ENCODE measurements at places on chromosomes 6 and 20.
A peak's percentile ranks its signal among the peaks of the same experiment; 100 is the strongest.

DNA sequence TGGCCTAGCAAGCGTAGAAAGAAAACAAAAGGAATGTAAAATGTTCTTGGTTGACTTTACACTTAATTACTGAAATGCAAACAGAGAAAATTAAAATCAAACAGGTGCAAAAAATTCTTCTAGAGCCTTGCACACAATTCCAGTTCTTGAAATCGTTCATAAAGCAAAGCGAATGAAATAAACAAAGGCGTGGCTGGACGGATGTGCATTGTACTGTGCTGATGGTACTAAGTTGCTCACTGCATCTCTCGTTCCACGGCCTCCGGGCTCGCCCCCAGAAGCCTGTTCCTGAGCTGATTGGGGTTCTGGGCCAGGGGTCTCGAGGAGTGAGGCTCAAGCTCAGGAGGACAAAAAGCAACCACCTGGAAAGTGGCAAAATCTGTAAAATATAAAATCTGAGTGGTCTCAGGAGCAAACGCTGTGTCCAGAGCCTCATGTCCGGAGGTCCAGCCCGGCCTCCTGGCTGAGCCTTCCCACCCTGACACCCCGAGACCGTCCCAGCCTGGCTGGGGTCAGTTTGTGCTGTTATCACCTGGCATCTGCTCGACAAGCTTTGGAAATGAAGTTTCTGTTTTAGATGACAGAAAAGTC is 71.3 kb downstream of the TTLL2 start:
- DNase-seq = no peak

DNA sequence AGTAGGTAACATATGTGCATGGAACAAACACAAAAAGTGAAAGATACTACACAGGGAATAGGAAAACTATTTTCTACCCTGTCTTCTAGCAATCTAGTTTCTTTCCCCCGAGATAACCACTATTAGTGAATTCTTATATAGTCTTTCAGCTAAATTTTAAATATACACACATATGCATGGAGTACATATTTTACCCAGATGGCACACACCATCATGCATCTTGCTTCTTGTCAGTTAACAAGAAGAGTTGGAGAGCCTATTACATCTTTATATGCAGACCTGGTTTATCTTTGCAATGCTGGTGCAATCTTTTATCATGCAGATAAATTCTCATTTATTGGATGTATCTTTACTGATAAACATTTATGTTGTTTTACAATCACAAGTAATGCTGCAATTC is 100.4 kb downstream of the OTOR start:
- DNase-seq = no peak

- no peak for DNase-seq
These were observed 99.5 kb downstream of the FOXC1 start for GRCh38 chr6:1709234-1709641.

DNA sequence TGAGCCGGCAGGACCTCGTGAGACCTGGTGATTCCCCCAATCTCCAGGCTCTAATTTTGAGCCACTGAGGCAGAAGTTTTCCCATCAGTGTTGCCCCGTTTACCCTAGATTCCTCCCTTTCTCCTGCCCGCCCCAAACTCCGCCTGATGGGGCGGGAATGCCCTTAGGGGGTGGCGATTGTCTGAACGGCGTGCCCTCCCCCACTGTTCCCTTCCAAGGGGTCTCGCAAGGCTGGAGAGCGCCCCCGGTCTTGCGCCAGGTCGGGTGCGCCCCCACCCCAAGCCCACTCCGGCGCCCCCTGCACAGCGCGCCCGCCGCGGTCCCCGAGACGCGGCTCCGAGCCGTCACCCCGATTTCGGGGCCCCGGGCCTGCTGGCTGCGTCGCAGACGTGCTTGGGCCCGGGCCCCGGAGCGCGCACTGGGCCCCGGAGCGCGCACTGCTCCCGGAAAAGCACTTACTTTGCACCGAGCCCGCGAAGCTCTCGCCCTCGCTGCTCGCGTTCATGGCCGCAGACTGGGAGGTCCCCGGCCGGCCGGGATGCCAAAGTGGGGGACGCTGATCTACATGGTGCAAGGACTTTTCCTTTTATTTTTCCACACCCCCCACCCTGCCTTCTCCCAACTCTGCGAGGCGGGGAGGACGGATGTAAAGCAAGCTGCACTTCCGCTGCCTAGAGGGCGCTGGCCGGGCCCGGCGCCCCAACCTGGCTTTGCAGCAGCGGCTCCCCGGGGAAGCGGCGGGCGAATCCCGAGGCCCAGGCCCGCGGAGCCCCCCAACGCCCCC is at the start of gene ZFP64:
TSS of gene ZFP64 (minus strand) at position 648 of the 784 bp plus-strand sequence. CDS start at position 505, 143 bp downstream.
- peak; percentile 53 for DNase-seq

DNA sequence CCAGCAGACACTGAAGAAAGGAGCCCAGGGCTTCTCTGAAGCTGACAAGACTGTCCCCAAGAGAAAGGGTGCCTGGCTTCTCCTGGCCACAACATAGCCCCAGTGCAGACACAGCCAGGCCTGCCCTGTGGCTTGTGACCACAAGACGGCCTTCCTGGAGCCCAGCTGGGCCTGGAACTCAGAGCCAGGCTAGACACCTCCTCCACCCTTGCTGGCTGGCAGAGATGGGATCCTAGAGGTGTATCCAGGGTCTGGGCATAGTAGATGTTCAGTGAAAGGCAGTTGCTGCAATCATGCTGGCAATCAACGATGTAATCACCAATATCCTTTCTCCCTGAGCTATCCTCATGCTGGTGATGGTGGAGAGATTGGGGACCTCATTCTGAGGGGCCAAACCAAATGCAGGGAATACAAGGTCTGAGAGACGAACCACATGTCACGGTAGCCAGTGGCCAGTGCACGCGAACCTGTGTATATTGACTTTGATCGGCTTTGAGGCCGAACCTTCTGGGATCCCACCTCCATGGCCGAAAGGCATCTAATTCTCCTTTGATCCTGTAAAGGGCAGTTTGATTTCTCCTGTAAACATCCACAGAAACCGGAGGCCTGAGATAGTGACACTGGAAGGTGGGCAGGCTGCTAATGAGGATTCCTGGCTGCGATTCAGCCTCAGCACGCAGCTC is 115.2 kb downstream of the PSMB1 start:
- DNase-seq = no peak

- DNase-seq = no peak
These were observed 22.9 kb downstream of the DEK start for GRCh38 chr6:18241208-18242038.

GRCh38 chr6:83474309-83474708 is 38.0 kb upstream of the PRSS35 start:
- no peak for DNase-seq

GRCh38 chr6:91155129-91155785 is 568.4 kb upstream of the MAP3K7 start:
- DNase-seq = no peak

DNA sequence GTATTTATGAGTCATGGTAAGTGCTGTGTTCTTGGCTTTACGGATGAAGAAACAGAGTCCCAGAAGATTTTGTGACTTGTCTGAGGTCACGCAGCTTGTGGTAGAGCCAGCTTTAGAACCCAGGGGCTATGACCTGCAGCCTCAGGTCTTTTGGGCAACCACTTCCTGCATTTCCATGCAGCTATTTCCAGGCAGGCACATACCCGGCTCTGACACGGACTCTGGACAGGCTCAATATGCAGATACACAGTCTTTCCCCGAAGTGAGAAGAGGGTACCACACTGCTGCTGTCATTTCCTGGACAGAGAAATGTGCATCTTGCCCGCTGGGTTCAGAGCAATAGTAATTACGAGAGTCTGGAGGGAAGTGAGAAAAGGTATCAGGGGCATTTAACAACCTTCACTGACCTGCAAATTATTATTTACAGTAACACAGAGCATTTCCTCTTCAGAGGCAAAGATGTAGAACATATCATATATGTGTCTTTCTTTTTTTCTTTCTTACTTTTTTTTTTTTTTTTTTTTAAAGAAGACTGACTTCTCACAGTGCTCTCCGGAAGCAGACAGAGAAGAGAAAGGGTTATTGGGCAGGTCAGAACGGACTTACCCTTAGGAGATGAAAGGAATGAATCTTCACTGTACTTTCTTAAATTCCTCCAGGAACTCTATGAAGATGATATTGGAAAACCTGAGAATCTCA is 185.1 kb downstream of the CLIC5 start:
- DNase-seq = peak; percentile 27

GRCh38 chr6:16437984-16438383 is 199.6 kb downstream of the GMPR start:
- no peak for DNase-seq

GRCh38 chr20:63589261-63590217 is 15.5 kb upstream of the HELZ2 start:
- no peak for DNase-seq

DNA sequence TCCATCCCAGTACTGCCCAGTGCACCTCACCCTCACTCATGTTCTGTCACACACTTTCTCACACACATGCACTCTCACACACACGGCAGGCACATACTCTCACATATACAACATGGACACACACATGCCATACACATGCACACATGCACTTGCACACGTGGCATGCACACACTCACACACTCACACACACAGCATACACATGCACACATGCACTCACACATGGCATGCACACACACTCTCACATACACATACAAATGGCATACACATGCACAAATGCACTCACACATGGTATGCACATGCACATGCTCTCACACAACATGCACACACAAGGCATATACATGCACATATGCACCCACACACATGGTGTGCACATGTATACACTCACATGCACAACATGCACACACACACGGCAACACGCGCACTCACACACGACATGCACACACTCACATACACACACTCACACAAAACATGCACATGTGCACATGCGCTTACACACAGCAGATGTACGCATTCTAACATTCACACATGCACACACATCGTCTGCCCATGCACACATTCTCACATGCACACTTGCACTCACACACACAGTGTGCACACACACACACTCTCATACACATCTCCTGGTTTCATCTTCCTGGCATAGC is 131.7 kb upstream of the THBS2 start:
- DNase-seq = no peak

DNA sequence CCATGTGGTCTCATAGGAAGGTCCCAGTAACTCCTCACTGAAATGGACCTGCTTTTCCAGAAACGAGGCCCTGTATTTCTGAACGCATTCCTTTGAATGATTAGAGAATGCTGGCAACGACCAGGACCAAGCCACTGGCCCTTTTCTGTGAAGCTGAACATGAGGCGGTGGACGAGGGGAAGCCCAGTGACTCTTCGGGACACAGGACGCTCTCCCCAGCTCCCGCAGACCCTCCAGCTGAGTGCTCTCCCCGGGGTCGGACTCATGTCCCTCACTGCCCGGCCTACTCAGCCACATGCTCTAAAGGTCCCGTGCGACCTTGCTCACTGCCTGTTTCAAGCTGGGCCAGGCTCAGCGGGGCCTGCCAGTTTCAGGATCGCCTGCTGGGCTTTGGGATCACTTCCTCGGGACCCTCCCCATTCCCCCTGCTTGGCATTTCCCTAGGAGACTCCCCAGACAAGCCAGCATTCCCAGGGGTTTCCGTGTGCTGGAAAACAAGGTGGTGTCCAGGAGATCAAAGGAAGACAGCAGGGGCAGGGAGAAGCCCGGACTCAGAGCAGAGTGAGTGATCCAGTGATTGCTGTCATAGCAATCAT is 2.6 kb upstream of the CST9 start:
- DNase-seq = no peak

DNA sequence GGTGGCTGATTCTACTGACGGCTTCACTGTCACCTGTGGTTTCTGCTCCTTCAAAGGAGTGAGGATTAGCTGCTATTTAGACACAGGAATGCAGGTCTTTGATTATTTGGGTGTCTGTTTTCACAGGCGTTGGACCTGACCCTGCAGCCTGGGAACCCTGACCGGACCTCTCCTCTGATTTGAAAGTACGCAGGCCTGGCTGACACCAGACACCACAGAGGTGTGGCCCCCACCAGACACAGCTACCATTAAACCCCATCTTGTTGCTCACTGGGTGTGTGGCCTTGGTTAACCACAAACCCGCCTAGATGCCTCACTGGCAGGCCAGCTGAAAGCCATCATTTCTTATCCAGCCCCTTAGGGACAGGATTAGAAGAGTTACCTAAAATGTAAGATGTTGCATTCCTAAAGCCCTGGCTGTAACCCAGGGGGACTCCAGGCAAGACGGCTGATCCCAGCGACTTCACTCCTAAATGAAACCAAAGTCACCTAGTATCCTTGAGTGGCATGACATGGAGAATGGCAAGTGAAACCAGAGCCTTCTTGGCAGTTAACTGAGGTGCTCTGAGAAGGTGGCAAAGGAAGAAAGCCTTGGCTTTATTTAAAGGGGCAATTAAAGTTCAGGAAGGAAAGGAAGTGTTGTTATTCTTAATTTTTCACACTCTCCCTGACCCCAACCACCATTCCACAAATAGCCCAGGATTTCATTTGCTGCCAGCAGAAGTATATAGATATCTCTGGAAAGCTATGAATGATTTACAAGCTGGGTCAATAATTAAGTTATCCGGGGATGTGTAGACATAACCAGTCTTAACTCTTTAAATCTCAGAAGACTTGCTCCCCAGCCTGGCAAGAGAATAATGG is 169.9 kb downstream of the QRSL1 start:
- peak; percentile 15 for DNase-seq

DNA sequence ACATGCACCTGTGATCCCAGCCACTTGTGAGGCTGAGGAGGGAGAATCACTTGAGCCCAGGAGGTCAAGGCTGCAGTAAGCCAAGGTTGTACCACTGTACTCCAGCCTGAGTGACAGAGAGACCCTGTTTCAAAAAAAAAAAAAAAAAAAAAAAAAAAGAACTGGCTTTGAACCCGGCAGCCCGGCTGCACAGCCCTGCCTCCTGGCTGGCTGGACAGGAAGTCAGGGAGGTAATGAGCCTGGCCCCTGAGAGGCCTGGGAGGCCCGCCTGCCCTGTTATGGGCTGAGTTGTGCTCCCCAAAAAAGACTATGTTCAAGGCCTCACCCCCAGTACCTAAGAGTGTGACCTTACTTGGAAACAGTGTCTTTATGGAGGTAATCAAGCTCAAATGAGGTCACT is 65.6 kb downstream of the ABHD12 start:
- DNase-seq = no peak

GRCh38 chr20:667351-668034 is 8.1 kb downstream of the SCRT2 start:
- DNase-seq = no peak

DNA sequence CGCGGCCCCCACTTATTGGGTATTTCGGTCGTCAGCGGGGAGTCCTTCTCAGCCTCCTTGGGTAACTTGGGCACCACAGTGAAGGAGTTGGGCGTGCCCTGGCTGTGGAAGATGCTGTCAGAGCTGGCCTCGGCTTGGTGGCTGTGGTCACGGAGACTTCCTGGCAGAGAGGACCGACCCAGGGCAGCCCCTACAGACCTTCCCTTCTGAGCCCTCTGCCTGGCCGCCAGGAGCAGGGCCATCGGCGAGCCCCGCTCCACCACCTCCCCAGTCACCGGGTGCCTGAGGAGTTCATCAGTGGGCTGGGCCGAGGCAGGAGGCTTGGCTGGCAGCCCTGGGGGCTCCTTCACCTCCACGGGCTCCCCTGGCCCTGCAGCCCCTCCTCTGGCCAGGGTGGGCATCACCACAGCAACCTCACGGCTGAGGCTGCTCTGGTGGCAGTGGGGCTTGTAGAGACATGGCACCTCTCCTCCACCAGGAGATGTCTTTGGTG is 37.2 kb downstream of the C6orf132 start:
- no peak for DNase-seq

Data from stromal cell of bone marrow (primary cell).